ENCODE measurements at places on chromosomes 1 and 21.

- no peak overlapping the region for H3K27ac ChIP-seq
- DNase-seq = peak; percentile 73
- no peaks in the 10 kb centered on the region for H3K36me3 ChIP-seq
- H3K4me1 ChIP-seq = no peaks in the 10 kb centered on the region
- peaks cover 25% of the 10 kb centered on the region for H3K27me3 ChIP-seq
- no peak overlapping the region for H3K4me3 ChIP-seq
Observed at GRCh38 chr1:77031106-77031662, 163.9 kb downstream of the ST6GALNAC5 start.

DNA sequence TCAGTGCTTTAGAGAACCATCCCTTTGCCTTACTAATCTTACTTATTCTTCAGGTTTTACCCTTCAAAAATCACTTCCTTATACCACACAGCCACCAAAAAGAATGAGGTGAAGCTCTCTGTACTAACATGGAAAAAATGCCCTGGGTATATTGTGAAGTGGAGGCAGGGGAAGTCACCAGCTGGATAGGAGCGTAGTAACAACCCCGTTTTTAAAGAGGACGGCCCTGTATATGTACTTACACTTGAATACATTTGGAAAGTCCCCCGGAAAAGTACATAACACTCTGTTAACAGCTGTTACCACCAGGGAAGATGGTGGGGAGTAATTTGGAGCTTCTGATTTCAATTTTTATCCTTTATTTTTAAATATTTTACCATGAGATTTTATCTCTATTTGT lies 28.2 kb upstream of the KHDRBS1 start:
- no peak overlapping the region for H3K27ac ChIP-seq
- H3K4me3 ChIP-seq = no peak overlapping the region
- H3K4me1 ChIP-seq = peaks cover 4% of the 10 kb centered on the region
- H3K27me3 ChIP-seq = peaks cover 1% of the 10 kb centered on the region

GRCh38 chr1:197519741-197520334 lies 251.8 kb downstream of the CRB1 start:
- peak; percentile 12 for DNase-seq
- H3K4me1 ChIP-seq = no peaks in the 10 kb centered on the region
- no peaks in the 10 kb centered on the region for H3K27me3 ChIP-seq
- H3K36me3 ChIP-seq = no peaks in the 10 kb centered on the region

GRCh38 chr1:18868354-18868753 lies 8.9 kb upstream of the TAS1R2 start:
- no peak for DNase-seq
- H3K4me1 ChIP-seq = no peaks in the 10 kb centered on the region
- H3K4me3 ChIP-seq = no peak overlapping the region

GRCh38 chr1:188857526-188858087 lies 1620.1 kb downstream of the BRINP3 start:
- no peaks in the 10 kb centered on the region for H3K4me1 ChIP-seq
- DNase-seq = no peak
- no peak overlapping the region for H3K27ac ChIP-seq
- H3K27me3 ChIP-seq = no peaks in the 10 kb centered on the region
- no peak overlapping the region for H3K4me3 ChIP-seq

DNA sequence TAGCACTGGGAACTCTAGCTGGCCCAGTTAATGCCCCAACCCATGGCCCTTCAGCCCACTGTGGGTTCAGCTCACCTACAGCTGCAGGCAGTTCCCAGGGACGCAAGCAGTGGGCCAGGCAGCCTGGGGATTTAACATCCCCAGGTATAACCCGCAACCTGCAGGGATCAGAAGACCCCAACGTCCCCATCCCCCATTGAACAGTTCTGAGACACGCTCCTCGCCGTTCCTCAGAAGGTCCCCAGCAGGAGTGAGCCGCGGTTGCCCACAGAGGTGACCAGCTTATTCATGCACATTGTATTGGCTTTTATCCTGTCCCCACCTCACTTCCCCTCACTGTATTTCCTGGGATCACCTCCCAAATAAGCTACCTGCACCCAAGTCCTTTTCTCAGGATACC lies 5.0 kb upstream of the MATN1 start:
- H3K27me3 ChIP-seq = peaks cover 7% of the 10 kb centered on the region
- H3K4me1 ChIP-seq = peaks cover 10% of the 10 kb centered on the region
- no peak for DNase-seq
- H3K36me3 ChIP-seq = no peaks in the 10 kb centered on the region
